ENCODE measurements at places on chromosomes 5 and 9. TPM values are rescaled to one million over a fixed set of nuclear protein-coding genes. Genes with fewer than 3 reads are reported as not detected.

MCTP1 gene
- 0.80 TPM for polyA plus RNA-seq

ZNF883 gene
- 2.2 TPM for polyA plus RNA-seq

DNA sequence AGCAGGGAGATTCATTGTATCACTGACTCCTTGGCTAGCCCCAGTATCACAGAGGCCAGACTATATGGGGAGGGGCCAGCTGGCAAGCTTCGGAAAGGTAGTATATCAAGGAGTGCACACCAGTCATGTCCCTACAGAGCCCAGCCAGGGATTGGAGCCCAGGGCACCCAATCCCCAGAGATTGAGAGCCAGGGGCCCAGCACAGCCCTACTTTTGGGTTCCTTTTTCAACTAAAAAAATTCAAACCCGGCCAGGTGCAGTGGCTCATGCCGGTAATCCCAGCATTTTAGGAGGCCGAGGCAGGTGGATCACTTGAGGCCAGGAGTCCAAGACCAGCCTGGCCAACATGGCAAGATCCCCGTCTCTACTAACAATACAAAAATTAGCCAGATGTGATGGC is 5.4 kb upstream of the MYORG start:
- H3K4me3 ChIP-seq = no peak overlapping the region
- no peaks in the 10 kb centered on the region for H3K36me3 ChIP-seq
- no peak overlapping the region for H3K27ac ChIP-seq

- peak; percentile 81 for DNase-seq
- H3K27ac ChIP-seq = peak overlapping the region; percentile 77
- H3K4me1 ChIP-seq = peaks cover 17% of the 10 kb centered on the region
Observed at GRCh38 chr9:81588148-81588871, 101.0 kb downstream of the TLE1 start.

DNA sequence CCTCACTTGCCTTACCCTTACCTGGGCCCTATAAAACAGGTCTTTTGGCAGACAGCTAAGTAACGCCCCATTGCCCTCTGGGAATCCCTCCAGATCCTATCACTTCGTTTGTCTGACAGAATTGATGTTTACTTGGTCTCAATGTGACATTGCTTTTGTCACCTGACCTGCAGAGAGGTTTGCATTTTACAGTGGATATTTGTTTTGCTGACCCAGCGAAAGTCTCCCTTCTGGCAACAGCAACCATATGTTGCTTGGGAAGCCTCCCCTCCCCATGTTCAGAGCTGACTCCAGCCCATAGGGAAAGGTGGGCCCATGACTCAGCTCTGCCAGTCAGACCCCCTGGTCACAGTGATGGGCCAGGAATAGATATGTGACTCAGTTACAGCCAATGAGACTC is 54.0 kb upstream of the LARP1 start:
- H3K27ac ChIP-seq = peak overlapping the region; percentile 4
- peak; percentile 60 for DNase-seq
- no peak overlapping the region for H3K4me3 ChIP-seq
- no peaks in the 10 kb centered on the region for H3K27me3 ChIP-seq

Data from pancreas (tissue), 10 donors.